ENCODE measurements at places on chromosomes 6 and 20. TPM values are rescaled to one million over a fixed set of nuclear protein-coding genes. Genes with fewer than 3 reads are reported as not detected.
A peak's percentile ranks its signal among the peaks of the same experiment; 100 is the strongest.

DNA sequence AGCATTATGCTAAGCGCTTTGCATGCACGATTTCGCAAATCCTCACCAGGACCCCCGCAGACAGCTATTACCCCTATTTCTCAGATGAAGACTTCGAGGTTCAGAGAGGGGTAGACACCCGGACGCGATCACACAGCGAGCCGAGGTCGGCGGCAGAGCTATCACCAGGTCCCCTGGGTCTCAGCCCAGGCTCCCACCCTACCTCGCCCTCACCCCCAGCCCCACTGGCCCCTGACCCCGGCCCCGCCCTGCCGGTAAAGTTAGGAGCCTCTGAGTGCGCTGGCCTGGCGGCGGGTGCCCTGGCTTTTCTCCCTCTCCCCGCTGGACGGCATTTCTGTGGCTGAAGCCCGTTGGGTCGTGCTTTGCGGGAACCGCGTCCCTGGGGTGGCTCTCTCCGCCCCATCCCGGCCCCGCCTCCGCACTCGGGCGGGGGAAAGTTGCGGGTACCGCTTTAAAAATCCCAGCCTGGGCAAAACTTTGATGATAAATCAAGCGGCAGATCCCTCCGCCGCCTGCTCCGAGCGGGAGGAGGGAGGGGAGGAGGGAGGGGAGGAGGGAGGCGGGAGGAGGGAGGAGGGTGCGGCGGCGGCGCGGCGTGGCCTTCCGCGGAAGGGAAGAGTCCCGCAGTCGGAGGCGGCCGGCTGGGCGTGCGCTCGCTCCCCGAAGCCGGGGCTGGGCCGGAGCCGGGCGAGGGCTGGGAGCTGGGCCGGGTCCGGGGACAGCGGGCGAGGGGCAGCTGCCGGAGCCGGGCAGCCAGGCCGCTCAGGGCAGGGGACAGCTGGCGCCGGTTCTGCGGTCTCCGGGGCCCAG lies at the start of gene VSTM2L:
Gene VSTM2L (plus strand): TSS at position 624 of the 810 bp plus-strand sequence. CDS start 224 bp downstream, outside the sequence.
- no peak within 1 kb of the TSS for H3K4me3 ChIP-seq
- H3K36me3 ChIP-seq = no peaks in the 10 kb centered on the region
- peaks cover 8% of the 10 kb centered on the region for H3K4me1 ChIP-seq
- H3K27me3 ChIP-seq = peaks cover 21% of the 10 kb centered on the region
- DNase-seq = no peak
- H3K27ac ChIP-seq = no peak within 1 kb of the TSS

DNA sequence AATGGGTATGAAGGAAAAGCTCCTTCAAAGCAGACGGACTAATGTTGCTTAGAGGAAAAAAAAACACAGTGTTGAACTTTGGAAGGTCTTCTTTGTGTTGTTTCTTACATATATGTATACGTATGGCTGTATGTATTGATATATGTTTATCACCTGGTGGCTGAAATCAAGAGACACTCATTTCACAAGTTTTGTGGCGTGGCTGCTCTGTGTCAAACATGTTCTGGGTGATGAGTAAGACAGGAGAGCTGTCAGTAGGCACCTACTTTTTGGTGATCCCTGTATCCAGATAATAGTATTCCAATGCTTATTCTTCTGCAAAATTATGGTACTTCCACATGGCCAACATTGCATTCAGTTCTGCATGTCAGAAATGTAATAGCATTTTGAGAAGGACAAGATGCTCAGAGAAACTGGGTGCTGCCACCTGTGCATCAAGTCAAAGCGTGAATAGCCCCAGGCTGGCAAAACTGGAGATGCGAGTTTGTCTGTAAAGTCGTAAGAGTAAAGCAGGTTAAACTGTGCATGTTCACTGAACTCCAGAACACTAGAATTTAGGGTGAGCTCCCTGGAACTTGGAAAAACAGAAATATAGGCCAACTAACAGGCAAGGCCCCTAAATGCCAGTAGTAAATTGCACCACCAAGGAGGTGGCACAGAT lies 67.9 kb downstream of the ARMC2 start:
- H3K4me3 ChIP-seq = no peak overlapping the region
- no peaks in the 10 kb centered on the region for H3K27me3 ChIP-seq
- no peak overlapping the region for H3K27ac ChIP-seq
- no peaks in the 10 kb centered on the region for H3K36me3 ChIP-seq
- no peak for DNase-seq

DNA sequence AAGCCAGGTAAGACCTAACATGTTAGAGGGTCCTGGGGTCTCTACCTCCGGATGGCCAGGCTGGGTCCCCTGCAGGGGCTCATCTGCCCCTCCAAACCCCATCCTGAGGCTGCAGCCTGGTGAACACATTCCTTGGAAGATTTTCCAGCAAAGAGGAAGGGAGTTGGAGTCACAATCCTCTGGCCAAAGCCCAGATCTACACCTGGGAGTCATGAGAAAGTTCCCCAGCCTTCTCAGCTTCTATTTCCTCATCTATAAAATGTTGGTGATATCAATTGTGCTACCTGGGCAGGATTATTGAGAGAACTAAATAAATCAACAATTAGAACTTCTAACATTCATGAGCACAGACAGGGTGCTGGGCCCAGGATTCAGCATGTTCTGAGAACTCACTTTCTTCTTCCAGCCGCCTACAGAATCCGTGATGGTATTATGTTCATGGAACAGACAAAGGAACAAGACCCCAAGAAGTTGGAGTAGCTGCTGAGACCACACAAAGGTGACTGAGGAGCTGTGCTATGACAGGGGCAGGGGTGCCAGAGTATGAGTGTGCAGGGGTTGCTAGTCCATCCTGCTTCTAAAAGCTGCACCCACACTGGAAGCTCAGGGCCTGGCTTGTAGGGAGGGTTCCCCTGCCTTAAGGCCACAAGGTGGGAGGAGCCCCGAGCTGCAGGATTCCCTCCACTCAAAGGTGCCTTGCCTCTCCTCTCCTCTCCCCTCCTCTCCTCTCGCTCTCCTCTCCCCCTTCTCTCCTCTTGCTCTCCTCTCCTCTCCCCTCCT lies 68.9 kb downstream of the BMP7 start:
- no peaks in the 10 kb centered on the region for H3K4me1 ChIP-seq
- H3K27ac ChIP-seq = no peak overlapping the region
- no peaks in the 10 kb centered on the region for H3K27me3 ChIP-seq
- H3K36me3 ChIP-seq = no peaks in the 10 kb centered on the region
- DNase-seq = no peak

- H3K4me1 ChIP-seq = no peaks in the 10 kb centered on the region
- DNase-seq = no peak
- no peaks in the 10 kb centered on the region for H3K36me3 ChIP-seq
Observed at GRCh38 chr6:169621311-169621710, 80.5 kb downstream of the WDR27 start.

- peaks cover 60% of the 10 kb centered on the region for H3K36me3 ChIP-seq
- no peak for DNase-seq
- no peak overlapping the region for H3K27ac ChIP-seq
- H3K4me3 ChIP-seq = no peak overlapping the region
- H3K27me3 ChIP-seq = no peaks in the 10 kb centered on the region
- no peaks in the 10 kb centered on the region for H3K4me1 ChIP-seq
Observed at GRCh38 chr6:167030222-167031072, 31.2 kb downstream of the CEP43 start.

- H3K4me1 ChIP-seq = peaks cover 55% of the 10 kb centered on the region
- H3K27me3 ChIP-seq = no peaks in the 10 kb centered on the region
- DNase-seq = no peak
- H3K4me3 ChIP-seq = no peak overlapping the region
- no peak overlapping the region for H3K27ac ChIP-seq
Observed at GRCh38 chr20:64182146-64182865, 18.1 kb downstream of the MYT1 start.

DNA sequence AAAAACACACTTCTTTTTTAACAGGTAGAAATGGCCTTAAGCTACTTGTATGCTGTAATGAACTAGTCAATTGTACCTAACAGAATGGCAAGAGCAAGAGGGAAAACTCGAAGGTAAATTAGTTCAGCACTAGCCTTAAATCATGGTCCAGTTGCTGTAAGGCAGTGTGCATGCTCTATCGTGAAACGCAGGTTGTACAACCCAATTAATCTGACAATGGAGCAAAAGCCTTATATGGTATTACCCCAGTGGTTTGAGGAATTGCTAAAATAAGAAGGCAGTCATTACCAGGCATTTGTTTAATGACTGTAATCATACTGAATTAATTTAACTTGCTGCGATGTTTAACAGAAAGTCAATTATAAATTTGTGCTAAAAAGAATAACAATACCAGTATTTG lies 69.3 kb upstream of the SOX4 start:
- H3K36me3 ChIP-seq = no peaks in the 10 kb centered on the region
- DNase-seq = no peak
- no peak overlapping the region for H3K27ac ChIP-seq
- H3K4me3 ChIP-seq = no peak overlapping the region
- no peaks in the 10 kb centered on the region for H3K27me3 ChIP-seq

DNA sequence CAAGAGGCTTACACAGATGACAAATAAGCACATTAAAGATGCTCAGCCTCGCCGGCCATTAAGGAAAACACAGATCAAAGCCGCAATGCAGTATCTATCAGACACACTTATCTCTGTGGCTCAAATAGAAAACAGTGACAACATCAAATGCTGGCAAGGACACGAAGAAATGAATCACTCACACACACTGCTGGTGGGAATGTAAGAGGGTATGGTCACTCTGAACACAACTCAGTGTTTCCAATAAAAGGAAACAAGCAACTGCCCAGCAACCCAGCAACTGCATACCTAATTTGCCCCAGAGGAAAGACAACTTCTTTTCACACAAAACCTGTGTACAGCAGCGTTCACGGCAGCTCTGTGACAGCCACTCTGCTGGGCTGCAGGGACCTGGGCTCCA lies 155.8 kb downstream of the WDR27 start:
- H3K4me3 ChIP-seq = no peak overlapping the region
- H3K27me3 ChIP-seq = no peaks in the 10 kb centered on the region
- H3K4me1 ChIP-seq = no peaks in the 10 kb centered on the region
- H3K27ac ChIP-seq = no peak overlapping the region

DNA sequence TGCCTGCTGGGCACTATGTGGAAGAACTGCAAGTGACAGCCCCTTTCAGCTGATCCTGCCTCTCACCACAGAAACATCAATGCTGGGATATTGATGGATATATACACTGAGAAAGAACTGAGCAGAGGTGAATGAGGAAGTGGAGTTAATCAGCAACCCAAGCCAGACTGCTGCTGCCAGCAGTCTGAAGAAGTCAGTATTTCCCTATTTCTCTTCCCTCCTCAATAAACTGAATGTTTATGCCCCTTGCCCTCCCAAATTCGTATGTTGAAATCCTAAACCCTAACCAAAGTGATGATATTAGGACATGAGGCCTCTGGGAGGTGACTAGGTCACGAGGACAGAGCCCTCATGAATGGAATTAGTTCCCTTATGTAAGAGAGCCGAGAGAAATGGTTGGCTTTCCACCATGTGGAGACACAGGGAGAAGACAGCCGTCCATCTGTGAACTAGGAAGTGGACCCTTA lies 76.3 kb downstream of the CDK19 start:
- no peak overlapping the region for H3K4me3 ChIP-seq
- H3K27ac ChIP-seq = no peak overlapping the region
- no peak for DNase-seq

GRCh38 chr6:47353871-47354270 lies 44.2 kb upstream of the TNFRSF21 start:
- no peaks in the 10 kb centered on the region for H3K4me1 ChIP-seq
- no peak overlapping the region for H3K4me3 ChIP-seq
- H3K27me3 ChIP-seq = no peaks in the 10 kb centered on the region
- H3K36me3 ChIP-seq = no peaks in the 10 kb centered on the region
- no peak for DNase-seq
- H3K27ac ChIP-seq = no peak overlapping the region

DNA sequence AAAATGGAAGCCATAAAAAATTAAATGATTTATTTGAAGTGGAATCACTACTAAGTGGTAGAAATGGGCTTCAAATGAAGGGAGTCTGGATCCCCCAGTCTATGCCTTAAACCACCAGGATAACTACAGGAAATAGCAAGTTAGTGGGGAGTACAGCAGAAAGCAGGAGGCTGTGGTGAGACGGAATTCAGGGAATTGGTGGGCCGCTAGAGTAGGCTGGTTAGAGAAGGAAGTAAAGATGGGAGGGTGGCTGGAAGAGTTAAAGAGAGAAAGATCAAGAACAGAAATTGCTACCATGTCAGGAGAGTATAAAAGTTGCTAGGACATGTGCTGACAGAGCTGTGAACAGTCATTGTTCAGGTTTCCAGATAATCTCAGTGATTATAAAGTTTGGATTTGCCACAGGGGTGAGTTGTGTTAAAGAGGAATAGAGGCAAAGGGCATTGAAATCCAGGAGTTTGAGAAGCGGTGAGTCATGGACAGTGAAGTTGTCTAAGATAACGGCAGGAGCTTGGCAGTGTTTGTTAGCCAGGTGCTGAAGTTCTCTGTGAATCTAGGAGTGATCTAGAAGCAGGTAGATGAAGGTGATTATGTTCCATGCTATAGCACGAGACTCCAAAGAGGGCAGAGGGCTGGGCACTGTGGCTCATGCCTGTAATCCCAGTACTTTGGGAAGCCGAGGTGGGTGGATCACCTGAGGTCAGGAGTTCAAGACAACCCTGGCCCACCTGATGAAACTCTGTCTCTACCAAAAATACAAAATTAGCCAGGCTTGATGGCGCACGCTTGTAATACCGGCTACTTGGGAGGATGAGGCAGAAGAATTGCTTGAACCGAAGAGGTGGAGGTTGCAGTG lies 13.7 kb upstream of the HINT3 start:
- no peak for DNase-seq
- H3K4me3 ChIP-seq = no peak overlapping the region
- no peak overlapping the region for H3K27ac ChIP-seq
- no peaks in the 10 kb centered on the region for H3K4me1 ChIP-seq
- H3K36me3 ChIP-seq = no peaks in the 10 kb centered on the region

GRCh38 chr6:156783958-156784357 lies 6.8 kb downstream of the ARID1B start:
- H3K27me3 ChIP-seq = no peaks in the 10 kb centered on the region
- peaks cover 17% of the 10 kb centered on the region for H3K4me1 ChIP-seq
- H3K4me3 ChIP-seq = no peak overlapping the region
- no peak for DNase-seq

- H3K36me3 ChIP-seq = no peaks in the 10 kb centered on the region
- H3K27ac ChIP-seq = no peak overlapping the region
- no peak for DNase-seq
- no peaks in the 10 kb centered on the region for H3K4me1 ChIP-seq
- H3K4me3 ChIP-seq = no peak overlapping the region
Observed at GRCh38 chr6:113679051-113679450, 178.1 kb upstream of the MARCKS start.

- H3K27ac ChIP-seq = peak within 1 kb of the TSS; percentile 68
- H3K36me3 ChIP-seq = no peaks in the 10 kb centered on the region
- no peaks in the 10 kb centered on the region for H3K27me3 ChIP-seq
- H3K4me3 ChIP-seq = peak within 1 kb of the TSS; percentile 63
- peak; percentile 90 for DNase-seq
Observed at GRCh38 chr6:73452107-73452461, at the start of gene CGAS. Gene CGAS (minus strand): TSS chr6:73452297. CDS start chr6:73452181, 116 bp downstream.

- H3K4me3 ChIP-seq = no peak overlapping the region
- no peak for DNase-seq
- H3K27ac ChIP-seq = no peak overlapping the region
- H3K36me3 ChIP-seq = no peaks in the 10 kb centered on the region
- H3K27me3 ChIP-seq = no peaks in the 10 kb centered on the region
Observed at GRCh38 chr6:87391334-87391733, 16.4 kb upstream of the CFAP206 start.

KCNK16 gene
- total RNA-seq = not detected

OVOL2 gene
- not detected for total RNA-seq

ADGRF5 gene
- total RNA-seq = not detected

SNX3 gene
- total RNA-seq = 70.6 TPM

CENPW gene
- total RNA-seq = 1.8 TPM

VWA7 gene
- 4.7 TPM for total RNA-seq

RBPJL gene
- not detected for total RNA-seq

Measured in natural killer cell (primary cell).